Small intestine (tissue), 16 donors: ENCODE measurements at places on chromosomes 7 and 10.

DNA sequence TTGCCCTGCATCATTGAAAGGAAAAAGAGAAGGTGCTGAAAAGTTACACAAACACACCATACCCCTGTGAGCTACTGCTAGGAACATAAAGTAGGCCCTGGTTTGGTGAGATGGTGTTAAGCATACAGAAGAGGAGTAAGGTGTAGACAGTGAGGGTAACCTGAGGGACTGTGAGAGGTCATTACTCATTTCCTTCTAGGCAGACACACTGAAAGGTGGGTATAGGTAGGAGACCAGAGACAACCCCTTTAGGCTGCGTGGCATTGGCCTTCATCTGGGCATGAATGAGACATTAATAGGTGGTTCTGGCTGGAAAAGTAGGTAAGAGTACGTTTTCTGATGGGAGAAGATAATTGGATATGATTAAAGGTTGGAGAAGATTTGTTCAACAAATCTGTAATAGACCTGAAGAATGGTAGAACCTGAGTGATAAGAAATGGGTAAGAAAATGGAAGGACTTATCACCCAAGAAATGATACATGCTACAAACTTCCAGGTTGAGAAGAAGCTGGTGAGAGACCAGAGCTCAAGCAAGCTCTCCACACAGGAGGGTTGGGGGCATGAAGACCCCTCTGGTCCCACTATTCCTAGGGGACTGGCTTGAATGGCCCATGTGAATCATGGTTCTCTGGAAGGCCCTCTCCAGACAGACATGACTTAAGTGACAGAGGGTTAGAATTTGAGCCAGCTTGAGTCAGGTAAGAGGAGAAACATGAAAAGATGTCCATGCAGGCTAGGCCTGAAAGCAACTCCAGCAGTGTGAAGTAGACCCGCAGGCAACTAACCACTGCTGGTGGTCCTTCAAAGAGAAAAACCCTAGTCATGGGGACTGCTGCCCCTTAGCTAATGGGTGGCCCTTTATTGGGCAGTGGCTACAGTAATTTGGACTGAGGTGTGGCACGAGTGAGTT is 3.8 kb downstream of the COMTD1 start:
- no peaks in the 10 kb centered on the region for H3K27me3 ChIP-seq
- H3K4me3 ChIP-seq, result no peak overlapping the region
- no peak for DNase-seq
- H3K4me1 ChIP-seq, result peaks cover 3% of the 10 kb centered on the region

GRCh38 chr10:122957474-122957873 is 3.4 kb upstream of the C10orf88 start:
- H3K27ac ChIP-seq, result no peak overlapping the region
- no peak overlapping the region for H3K4me3 ChIP-seq
- DNase-seq, result peak; percentile 7
- H3K36me3 ChIP-seq, result no peaks in the 10 kb centered on the region
- H3K27me3 ChIP-seq, result no peaks in the 10 kb centered on the region

GRCh38 chr7:38975944-38976392 is 1.7 kb upstream of the POU6F2 start:
- DNase-seq, result no peak
- no peaks in the 10 kb centered on the region for H3K36me3 ChIP-seq
- H3K4me3 ChIP-seq, result no peak overlapping the region
- no peak overlapping the region for H3K27ac ChIP-seq
- no peaks in the 10 kb centered on the region for H3K4me1 ChIP-seq
- peaks cover 5% of the 10 kb centered on the region for H3K27me3 ChIP-seq

DNA sequence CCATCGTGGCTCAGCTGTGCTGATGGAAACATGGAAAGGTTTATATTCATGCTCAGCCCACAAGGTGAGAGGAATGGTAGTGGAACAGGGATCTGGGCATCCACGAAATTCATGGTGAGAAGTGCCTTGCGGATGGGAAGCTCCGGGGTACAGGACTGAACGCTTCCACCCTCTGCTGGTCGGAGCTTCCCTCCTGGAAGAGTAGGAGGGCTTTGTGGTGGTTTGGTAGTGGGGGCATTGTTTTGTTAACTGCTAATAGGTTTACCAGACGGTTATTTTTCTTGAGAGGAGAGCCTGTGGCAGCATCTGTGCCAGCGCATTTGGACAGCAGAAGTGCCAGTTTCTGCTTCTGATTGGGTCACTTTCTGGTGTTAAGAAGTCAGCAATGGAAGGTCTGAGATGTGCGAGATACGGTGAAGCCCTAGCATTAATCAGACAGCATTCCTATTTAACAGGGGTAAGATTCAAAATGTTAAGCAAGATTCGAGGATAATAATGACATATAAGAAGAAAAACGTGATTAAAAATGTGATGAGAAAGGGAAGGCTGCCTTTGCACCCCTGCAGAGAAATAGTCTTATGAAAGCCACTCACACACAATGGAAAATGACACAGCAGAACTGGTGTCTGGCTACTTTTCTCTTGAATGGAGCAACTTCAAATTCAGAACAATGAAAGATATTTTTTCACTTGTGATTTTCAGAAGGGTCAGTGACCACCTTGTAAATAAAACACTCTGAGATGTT is 17.7 kb downstream of the ABCA13 start:
- no peak overlapping the region for H3K4me3 ChIP-seq
- H3K36me3 ChIP-seq, result no peaks in the 10 kb centered on the region
- no peak overlapping the region for H3K27ac ChIP-seq
- H3K4me1 ChIP-seq, result no peaks in the 10 kb centered on the region
- no peak for DNase-seq

DNA sequence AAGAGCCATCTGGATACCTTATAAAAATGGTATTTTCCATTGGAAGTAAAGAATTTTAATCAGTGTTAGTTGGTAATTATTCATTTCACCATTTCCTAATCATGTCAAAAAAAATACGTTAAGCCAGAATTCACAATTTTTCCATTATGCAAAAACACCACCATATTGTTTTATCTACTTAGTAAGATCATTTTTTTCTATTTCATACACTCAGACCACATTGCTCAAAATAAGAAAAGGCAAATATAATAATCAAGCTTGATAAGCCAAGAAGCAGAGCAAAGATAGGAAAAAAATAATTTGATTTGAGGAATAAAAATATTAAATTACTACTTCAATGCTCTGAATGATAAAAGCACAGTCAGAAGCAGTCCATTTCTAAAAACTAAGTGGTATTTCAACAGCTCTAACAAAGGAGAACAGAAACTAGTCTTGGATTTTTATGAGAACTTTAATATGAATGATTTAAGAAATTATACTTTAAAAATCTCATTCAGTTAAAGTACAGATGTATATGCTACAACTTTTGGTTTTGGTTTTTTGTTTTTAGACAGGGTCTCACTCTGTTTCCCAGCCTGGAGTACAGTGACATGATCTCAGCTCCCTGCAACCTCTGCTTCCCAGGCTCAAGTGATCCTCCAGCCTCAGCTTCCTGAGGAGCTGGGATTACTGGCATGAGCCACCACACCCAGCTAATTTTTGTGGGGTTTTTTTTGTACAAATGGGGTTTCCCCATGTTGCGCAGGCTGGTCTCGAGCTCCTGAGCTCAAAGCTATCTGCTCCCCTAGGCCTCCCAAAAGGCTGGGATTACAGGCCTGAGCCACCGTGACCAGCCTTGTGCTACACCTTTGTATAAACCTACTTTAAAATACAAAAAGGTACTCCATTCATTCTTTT is 46.6 kb downstream of the LRRN3 start:
- no peaks in the 10 kb centered on the region for H3K27me3 ChIP-seq
- no peaks in the 10 kb centered on the region for H3K36me3 ChIP-seq
- H3K27ac ChIP-seq, result no peak overlapping the region
- H3K4me3 ChIP-seq, result no peak overlapping the region
- DNase-seq, result no peak
- H3K4me1 ChIP-seq, result no peaks in the 10 kb centered on the region

DNA sequence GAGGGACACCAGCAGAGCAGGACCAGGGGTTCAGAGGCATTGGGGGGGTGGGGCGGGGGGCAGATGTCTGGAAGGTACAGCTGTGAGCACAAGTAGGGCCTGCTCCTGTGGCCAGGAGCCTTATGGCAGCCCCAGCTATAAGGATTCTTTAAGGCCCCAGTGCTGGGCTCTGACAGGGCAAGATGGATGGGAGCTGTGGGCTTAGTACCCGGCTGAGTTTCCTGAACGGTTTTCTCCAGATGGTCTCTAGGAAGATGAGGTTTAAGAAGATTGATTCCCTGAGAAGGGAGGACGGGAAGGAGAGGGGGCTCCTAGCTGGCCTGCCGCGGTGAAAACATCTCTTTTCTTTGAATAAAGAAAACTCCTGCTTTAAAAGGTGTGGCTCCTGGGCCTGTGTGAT is 30.1 kb upstream of the COMTD1 start:
- H3K36me3 ChIP-seq, result no peaks in the 10 kb centered on the region
- no peak overlapping the region for H3K4me3 ChIP-seq
- H3K27ac ChIP-seq, result no peak overlapping the region
- DNase-seq, result no peak
- H3K4me1 ChIP-seq, result no peaks in the 10 kb centered on the region
- H3K27me3 ChIP-seq, result no peaks in the 10 kb centered on the region

DNA sequence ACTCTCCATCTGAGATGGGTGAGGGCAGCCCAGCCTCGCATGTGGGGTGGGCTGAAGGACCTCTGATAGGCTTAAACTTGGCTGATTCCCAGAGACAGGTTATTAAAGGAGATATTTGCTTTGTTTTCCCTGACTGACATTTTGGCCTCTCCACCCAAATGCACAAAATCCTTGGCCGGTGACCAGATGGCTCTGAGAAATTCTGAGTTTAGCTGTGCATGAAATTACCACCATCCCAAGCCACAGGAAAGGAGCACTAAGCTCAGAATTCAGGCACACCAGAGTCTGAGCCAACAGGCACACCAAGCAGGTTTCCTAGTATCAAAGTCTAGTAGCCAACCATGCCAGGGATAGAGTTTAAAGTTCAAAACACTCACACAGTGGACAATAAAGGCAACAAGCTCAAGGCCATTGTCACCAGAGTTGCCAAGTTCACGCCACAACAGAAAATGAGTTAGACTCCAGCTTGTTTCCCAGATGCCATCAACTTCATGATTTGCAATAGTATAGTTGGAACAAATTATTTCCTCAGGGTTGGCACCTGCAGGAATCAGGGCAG is 387.6 kb downstream of the KCNMA1 start:
- DNase-seq, result no peak
- H3K4me3 ChIP-seq, result no peak overlapping the region
- peaks cover 4% of the 10 kb centered on the region for H3K4me1 ChIP-seq
- H3K36me3 ChIP-seq, result no peaks in the 10 kb centered on the region

DNA sequence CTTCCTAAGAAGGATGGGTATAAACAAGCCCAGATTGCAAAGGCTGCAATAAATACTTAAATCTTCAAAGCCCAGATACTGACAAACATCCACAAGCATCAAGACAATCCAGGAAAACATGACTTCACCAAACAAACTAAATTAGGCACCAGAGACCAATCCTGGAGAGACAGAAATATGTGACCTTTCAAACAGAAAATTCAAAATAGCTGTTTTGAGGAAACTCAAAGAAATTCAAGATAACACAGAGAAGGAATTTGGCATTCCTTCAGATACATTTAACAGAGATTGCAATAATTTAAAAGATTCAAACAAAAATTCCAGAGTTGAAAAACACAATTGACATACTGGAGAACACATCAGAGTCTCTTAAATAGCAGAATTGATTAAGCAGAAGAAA is 23.0 kb downstream of the GSDME start:
- no peak overlapping the region for H3K27ac ChIP-seq
- H3K4me3 ChIP-seq, result no peak overlapping the region
- no peaks in the 10 kb centered on the region for H3K4me1 ChIP-seq
- no peaks in the 10 kb centered on the region for H3K36me3 ChIP-seq

DNA sequence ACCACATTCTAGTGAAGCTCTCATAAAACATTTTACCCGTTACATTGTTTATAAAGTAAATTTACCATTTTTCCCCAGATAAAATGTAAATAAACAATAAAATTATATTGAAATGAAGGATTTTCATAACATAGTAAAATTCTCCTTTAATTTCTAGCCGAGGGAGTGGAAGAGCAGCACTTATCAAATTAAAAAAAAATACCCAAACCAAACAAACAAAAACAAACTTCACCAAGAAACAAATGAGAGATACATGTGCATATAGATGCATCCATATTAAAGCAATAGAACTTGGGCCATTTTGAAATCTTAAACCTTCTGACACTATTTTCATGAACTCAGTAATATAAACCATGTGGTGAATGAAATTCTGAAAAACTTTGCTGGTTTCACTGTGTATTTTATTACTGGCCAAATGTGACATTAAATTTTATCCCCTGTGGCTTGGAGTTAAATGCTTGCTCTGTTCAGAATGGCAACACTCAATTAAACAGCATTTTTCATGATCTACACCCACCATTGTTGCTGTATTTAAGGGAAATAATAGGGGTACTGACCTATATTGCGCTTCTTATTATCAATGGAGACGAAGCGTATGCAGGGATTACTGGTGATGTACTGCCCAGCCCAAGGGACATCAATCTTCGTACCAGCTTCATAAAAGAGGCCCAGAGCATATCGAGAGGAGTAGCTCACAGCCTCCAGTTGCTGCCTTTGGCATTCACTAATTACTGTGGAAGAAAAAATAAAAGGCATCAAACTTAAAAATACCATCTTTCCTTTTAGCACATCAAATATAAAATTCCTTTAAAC is 220.9 kb downstream of the RNLS start:
- H3K27ac ChIP-seq, result no peak overlapping the region
- DNase-seq, result no peak
- no peaks in the 10 kb centered on the region for H3K27me3 ChIP-seq

- H3K4me1 ChIP-seq, result no peaks in the 10 kb centered on the region
- no peaks in the 10 kb centered on the region for H3K27me3 ChIP-seq
- H3K4me3 ChIP-seq, result no peak overlapping the region
- DNase-seq, result no peak
- no peak overlapping the region for H3K27ac ChIP-seq
- H3K36me3 ChIP-seq, result peaks cover 5% of the 10 kb centered on the region
These were observed 80.8 kb downstream of the CARD11 start for GRCh38 chr7:2962865-2963264.

DNA sequence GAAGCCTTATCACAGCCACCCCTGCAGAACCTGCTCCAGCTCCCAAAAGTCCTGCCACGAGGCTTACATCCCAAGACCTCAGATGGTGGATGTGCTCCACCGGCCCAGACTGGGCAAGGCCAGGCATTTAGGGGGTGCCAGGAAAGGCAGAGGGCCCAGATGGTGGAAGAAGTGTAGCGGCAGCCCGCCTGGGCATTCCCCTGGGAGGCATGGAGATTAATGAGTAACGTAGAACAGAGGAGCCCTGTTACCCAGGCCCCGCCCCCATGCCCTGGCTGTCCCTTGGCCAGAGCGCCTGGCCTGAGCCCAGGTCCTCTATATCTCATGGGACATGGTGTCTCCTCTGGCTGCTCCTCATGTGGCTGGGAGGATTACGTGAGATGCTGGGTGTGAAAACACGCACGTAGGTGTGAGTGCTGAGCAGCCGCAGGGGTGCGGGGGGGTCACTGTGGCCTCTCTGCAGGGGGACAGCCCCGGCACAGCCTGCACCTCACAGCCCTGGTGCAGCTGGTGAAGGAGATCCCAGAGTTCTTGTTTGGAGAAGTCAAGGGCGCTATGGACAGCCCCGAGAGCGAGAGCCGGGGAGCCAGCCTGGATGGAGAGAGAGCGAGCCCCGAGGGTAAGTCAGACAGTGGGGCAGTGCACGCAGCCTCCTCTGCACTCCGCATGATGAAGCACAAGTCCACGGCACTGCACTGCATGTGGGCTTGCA is 52.9 kb downstream of the ZNF467 start:
- peaks cover 5% of the 10 kb centered on the region for H3K4me1 ChIP-seq
- H3K27ac ChIP-seq, result no peak overlapping the region
- no peaks in the 10 kb centered on the region for H3K27me3 ChIP-seq
- H3K4me3 ChIP-seq, result no peak overlapping the region
- peak; percentile 24 for DNase-seq
